ENCODE measurements at places on chromosomes 6 and 20.

- no peak for DNase-seq
These were observed 101.8 kb upstream of the COL21A1 start for GRCh38 chr6:56349194-56349593.

GRCh38 chr6:8499540-8499939, 64.2 kb upstream of the SLC35B3 start:
- no peak for DNase-seq

- no peak for DNase-seq
These were observed 32.3 kb upstream of the PLEKHG1 start for GRCh38 chr6:150567380-150567779.

DNA sequence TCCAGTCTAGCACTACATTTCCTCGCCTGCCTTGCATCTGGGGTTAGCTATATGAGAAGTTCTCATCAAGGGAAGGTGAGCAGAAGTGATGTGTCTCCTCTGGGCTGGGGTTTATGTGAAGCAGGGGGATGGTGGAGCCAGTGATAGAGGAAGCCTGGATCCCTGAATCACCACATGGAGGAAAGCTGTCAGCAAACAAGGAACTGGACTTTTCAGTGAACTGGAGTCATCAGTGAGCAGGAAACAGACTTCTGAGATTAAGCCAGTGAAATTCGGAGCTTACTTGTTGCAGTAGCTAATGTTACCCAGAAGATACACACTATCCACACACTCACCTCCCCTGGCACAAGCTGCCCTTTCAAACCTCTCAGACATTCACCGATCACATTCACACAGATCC, 13.4 kb upstream of the TOX2 start:
- no peak for DNase-seq

GRCh38 chr20:45459606-45460005, 9.9 kb upstream of the WFDC2 start:
- no peak for DNase-seq

- peak; percentile 1 for DNase-seq
These were observed 13.0 kb downstream of the RPP21 start for GRCh38 chr6:30357678-30358540.

- no peak for DNase-seq
These were observed 90.0 kb upstream of the BHLHE23 start for GRCh38 chr20:63096681-63097335.

- DNase-seq = no peak
These were observed 100.1 kb upstream of the PRDM1 start for GRCh38 chr6:105985816-105986632.

DNA sequence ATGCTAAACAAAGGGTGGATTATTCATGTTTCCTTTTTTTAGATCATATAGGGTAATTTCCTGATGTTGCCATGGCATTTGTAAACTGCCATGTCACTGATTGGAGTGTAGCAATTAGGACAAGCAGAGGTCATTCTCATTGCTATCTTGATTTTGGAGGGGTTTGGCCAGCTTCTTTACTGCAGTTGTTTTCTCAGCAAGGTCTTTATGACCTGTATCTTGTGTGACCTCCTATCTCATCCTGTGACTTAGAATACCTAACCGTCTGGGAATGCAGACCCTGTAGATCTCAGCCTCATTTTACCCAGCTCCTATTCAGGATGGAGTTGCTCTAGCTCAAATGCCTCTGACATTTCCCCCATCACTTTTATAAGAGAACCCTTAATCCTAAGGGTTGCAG, 53.6 kb downstream of the CDS2 start:
- DNase-seq = no peak

DNA sequence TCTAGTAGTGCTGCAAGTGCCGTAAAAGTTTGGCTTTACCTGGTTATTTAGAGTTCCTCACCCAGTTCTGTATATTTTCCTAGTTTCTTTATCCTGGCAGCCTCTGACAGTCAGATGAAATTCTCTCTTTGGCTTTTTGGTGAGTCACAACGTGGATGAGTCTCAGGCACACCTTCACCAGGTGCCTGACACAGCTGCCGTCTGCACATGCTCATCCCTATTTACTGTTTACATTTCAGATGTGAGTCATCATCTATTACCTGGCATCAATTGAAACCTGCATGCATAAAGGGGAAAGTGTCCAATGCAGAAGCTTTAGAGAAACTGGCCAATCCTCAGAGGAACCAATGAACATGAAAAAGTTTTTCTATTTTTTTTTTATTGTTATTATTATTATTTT, 33.3 kb upstream of the ADGRF4 start:
- DNase-seq = peak; percentile 86

GRCh38 chr6:4472969-4473642, 303.1 kb upstream of the CDYL start:
- DNase-seq = no peak

DNA sequence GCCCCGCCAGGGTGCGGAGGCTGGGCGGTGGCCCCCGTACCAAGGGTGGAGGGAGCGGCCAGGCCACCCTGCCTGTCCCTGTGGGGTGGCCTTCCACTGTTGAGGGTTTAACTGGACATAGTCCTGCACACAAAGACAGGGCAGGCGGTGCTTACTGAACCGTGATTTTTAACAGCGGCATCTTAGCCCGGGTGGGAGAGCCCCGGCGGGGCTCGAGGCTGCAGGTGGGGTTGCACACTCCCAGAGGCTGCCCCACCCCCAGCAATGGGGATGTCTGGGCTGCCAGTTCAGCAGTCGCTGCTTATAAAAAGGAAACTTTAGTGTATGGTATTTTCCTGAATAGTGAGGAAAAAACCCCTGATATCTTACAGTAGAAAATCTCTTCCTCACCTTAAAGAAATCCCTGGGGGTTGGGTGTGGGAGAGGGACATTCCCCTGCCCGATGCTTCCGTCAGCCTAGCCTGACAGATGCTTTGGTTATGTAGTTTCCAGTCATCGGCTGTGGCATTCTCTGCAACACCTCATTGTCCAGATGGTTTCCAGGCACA, 79.4 kb downstream of the IRF4 start:
- DNase-seq = no peak

DNA sequence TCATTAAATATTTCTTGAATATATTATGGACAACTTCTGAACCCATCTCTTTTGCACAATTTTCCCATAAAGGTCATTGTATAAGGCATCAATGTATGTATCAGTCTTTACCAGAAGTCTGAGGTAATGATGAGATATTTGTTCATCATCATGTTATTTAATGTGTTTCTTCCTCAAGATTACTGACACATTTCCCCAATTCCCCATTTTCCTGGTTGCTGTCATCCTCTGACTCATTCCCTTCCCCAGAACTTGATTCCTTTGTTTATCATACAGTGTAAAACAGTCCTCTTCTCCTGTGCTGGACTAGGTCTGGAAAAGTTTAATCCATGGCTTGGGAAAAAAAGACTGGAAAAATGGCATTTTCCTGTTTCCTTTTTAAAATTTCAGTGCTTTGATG, 107.9 kb upstream of the FLRT3 start:
- no peak for DNase-seq

DNA sequence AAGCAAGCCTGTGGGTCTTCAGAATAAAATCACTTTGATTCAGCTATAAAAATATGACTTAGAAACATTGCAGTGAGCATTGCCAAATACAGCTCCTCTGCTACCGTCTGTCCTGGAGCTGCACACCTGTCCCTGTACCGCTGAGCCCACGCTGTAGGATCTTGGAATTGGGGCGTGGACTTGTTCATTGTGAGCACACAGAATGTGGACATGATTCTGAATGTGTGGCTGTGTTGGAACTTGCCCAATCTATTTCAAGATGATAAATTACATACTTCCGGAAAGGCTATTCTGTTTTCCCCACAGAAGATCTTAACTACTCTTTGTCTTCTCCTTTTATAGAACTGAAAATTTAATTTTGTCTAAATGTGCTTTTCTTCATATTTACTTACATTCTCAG, 107.3 kb downstream of the UST start:
- peak; percentile 30 for DNase-seq

GRCh38 chr6:100663219-100663863, 198.6 kb upstream of the SIM1 start:
- no peak for DNase-seq

GRCh38 chr6:81938014-81938856, 185.8 kb upstream of the TENT5A start:
- DNase-seq = no peak

DNA sequence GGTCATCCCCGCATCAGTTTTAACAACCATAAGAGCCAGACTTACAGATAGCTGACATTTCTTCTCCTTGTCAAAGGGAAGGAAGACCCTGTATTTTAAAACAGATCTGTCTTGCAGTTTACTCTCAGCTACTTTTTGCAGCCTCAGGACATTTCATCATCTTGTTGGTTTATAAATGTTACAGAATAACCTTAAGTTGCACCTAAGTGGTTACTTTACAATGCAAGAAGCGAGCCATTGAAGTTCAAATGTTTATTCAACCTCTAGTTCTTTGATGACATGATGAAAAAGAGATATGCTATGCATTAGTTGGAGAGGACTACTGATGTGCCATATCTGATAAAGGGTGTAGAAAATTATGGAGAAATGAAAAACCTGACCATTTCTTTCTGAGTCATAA, 187.9 kb upstream of the COL21A1 start:
- DNase-seq = no peak

DNA sequence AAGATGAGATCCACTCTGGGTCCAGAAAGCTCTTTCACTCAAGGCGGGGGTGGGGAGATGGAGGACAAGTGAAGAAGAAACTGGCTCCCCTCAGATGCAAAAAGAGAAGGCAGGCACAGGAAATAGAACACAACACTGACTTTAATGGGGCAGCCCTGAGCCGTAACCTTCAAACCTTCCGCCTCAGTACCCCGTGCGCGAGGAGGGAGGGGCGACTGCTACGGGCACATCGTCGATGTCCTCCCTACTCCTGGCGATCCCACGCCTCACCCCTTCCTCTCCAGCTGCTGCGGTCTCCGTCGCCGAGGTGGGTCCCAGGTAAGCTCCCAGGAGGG, 3.9 kb downstream of the SPEF1 start:
- DNase-seq = no peak

DNA sequence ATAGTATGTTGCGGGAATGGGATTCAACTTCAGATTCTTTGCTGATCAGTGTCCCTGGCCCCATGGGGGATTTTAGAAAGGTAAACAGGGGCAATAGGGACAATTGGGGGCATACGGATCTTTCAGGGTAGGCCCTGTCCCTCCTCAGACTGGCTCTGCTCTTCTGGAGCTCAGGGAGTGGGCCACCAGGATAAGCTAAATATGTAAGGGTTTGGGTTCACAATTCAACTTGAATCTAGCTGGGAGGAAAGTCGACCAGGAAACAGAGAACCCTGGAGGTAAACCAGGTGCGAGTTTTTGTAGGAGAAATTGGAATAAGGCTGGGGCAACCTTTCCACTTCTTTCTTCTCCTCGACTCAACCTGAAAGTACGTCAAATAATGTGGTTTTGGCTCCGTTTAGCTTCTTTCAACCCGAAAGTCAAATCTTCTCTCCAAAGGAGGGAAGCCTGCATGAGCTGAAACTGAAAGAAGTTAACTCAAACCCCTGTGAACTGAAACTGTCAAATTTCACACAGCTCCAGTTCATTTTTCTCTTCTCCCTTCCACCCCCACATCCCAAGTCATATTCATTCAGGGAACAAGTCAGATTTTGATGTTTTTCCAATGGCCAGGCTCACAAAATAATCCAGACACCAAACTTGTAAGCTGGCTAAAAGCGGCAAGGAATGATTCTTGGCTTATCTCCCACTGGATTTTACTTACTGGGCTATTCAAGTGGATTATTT, 278.2 kb downstream of the CLIC5 start:
- DNase-seq = no peak

DNA sequence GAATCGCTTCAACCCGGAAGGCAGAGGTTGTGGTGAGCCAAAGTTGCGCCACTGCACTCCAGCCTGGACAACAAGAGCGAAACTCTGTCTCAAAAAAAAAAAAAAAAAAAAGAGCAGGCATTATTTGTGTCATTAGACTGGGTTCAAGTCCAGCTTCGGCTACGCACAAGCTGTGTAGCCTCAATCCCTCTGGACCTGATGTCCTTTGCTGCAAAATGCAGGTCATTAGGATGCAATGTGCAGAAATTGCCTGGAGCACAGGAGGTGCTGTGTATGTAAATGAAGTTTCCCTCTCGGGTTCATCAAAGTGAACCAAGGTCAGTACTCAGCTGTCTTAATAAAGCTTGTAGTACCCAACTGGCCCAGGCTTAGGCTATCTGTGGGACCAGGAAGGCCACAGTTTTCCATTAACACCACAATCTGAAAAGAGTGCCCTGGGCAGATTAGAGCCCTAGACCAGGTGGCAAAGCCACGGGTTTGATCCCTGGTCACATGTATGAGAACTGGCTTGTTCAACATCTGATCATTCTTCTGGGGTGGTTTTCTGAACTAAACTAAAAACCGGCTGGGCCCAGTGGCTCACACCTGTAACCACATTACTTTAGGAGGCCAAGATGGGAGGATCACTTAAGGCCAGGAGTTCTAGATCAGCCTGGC, 155.3 kb downstream of the ZMYND8 start:
- DNase-seq = no peak

DNA sequence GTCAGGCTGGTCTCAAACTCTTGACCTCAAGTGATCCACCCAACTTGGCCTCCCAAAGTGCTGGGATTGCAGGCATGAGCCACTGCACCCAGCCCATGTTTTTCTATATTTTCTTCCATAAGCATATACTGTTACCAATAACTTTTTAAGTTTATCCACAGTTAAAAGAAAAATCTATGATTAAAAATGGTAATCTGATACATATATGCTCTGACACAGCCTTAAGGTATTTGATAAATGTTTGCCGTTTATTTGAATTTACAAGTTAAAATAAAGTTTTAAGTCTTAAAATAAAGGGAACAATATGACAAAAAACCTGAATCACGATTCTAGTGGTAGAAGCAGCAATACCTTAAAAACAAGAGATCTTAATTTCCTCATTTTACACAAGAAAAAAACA, 5.2 kb downstream of the STK38 start:
- DNase-seq = no peak

DNA sequence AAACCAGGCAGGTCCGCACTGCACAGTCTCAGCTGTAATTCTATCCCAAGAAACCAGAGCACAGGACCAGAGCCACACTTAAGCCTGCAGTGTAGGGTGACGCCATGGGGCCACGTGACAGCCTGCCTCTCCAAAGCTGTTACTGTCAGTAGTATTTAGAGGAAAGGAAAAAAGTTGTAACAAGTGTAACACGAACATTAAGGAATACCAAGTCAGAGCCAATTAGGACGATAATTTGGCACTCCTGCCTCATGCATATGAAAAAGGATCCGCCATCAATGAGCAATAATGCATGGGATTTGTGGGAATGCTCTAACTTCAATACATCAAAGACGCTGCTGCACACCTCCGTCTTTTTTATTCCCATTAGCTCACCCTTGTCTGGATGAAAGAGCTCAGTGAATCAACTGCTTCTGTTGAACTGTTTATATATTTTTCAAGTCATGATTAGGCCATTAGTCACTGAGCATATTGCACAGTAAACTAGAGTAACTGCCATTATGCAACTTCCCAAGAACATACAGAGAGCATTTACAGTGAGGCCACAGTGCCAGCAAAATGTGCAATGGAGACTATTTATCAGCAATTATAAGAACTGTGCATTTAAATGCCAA, 79.9 kb downstream of the ATXN1 start:
- DNase-seq = no peak
